ENCODE measurements at places on chromosomes 12 and 14. TPM values are rescaled to one million over a fixed set of nuclear protein-coding genes. Genes with fewer than 3 reads are reported as not detected.

Gene PTGER2
- 2.7 TPM for total RNA-seq

Gene TAS2R9
- total RNA-seq, result not detected

Gene ZDHHC22
- 0.21 TPM for total RNA-seq

Gene KRT86
- total RNA-seq, result 44.4 TPM

Gene RIMBP2
- total RNA-seq, result not detected
